ENCODE measurements at places on chromosomes 12 and 14.
A peak's percentile ranks its signal among the peaks of the same experiment; 100 is the strongest.

GRCh38 chr12:26369588-26369987 is 174.2 kb downstream of the SSPN start:
- peak; percentile 35 for DNase-seq

DNA sequence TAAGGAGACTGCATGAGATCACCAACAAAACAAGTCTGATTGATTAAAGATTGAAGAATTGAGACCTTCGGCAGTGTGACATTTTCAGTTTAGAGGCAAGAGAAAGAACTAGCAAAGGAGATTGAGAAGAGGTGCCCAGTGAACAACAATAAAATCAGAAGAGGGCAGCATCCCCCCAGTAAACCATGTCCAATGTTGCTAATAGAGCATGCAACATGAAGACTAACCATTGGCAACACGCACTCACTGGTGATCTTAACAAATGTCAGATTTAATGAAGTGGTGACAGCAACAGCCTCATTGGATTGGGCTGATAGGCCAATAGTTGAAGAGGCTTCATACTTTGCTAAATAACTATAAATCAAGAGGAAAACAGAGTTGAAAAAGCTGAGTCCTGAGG is 20.7 kb upstream of the TAS2R14 start:
- no peak for DNase-seq

DNA sequence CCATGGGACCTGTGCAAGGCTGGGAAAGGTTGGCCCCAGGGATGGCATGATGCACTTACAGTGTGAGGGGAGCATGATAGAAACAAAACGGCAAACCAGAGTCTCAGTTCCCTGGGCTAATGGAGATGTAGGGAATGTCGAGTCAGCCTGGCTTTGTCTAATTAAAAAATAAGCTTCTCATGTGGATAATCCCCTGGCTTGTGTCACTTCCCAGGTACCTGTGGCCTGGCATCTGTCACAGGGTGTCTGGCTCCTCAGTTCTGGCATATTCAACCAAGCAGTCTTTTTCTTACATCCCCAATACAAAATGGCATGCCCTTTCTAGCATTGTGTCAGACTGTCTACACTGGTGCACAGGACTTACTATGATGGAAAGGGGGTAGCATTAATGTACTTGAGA is 261.4 kb downstream of the GRIN2B start:
- DNase-seq = no peak

DNA sequence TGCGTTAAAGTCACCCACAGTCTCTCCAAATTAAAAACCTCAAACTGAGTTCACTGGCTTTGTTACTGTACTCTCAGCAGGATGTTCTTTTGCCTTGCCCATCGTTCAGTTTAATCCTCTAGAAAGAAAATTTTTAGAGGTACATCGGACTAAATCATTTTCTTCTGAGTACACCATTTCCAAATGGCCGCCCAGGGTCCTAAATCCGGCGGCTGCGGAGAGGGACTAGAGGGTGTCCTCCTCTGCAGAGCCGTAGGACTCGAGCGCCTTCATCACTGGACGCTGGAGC is 1.4 kb downstream of the LIN7A start:
- DNase-seq = no peak

- no peak for DNase-seq
Measured at GRCh38 chr12:128793701-128794100, 30.1 kb downstream of the SLC15A4 start.

DNA sequence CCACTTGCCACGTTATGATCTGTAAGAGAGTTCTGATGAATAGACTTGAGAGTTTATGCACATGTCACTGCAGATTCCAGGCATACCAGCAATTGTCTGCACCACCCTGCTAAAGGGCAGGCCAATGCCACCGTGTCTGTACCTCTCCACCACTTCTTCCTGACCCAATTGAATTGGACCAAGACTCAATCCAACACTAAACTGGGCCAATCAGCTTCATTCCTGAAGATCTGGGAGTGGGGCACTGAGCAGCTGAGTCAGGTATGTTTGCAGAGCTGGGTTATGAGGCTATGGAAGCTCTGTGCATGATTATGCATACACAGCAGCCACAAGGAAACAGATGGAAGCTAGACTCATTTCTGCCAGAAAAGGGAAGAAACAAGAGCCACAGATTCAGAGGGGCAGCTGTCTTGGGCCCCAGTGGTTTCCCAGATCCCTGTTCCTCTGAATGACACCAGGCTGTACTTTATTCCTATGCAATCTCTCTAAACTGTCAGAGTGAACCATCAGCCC is 28.0 kb downstream of the DAO start:
- DNase-seq = no peak

- no peak for DNase-seq
Measured at GRCh38 chr14:71029236-71029781, 122.0 kb downstream of the PCNX1 start.

- DNase-seq = no peak
Measured at GRCh38 chr14:100289916-100290606, 16.2 kb downstream of the SLC25A29 start.

DNA sequence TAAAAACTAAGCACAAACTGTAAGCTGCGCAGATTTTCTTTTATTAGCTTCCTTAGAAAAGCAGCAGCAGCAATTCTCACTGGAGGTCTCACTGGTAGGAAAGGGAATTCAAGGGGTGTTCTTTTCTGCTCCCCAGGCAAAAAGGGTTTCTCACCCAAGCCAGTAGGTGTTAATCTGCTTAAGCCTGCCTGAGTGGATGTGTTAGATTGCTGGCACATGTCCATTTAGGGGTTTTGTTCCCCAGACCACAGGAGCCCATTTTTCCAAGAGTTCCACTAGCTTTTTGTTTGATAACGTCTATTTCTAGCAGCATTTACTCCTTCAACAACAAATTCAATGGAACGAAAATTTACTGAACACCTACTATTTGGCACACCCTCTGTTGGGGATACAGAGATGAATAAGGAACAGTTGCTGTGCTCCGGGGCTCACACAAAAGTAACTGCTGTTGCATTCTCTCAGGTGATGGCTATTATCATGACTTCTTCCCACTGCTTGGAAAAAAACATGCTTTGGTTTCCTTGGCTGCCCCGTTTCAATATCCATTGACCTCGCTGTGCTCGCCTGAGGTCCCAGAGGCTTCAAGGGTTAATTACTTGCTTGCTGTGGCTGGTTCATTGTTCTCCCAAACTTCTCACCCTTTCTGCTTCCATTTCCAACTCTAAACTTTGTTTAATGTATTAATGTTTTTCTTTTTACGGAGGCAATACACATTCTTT is 31.1 kb upstream of the RIC8B start:
- DNase-seq = no peak

- DNase-seq = no peak
Measured at GRCh38 chr14:70181276-70181675, 7.5 kb downstream of the SLC8A3 start.

GRCh38 chr12:112169161-112169872 is 44.0 kb downstream of the TRAFD1 start:
- DNase-seq = no peak

GRCh38 chr14:92546347-92547053 is 32.9 kb downstream of the RIN3 start:
- DNase-seq = no peak

GRCh38 chr12:65825507-65826352 is 1.4 kb downstream of the HMGA2 start:
- no peak for DNase-seq
